ENCODE measurements at places on chromosomes 16 and 17.

- no peak for DNase-seq
Measured at GRCh38 chr17:42485680-42486079, 27.0 kb downstream of the ATP6V0A1 start.

DNA sequence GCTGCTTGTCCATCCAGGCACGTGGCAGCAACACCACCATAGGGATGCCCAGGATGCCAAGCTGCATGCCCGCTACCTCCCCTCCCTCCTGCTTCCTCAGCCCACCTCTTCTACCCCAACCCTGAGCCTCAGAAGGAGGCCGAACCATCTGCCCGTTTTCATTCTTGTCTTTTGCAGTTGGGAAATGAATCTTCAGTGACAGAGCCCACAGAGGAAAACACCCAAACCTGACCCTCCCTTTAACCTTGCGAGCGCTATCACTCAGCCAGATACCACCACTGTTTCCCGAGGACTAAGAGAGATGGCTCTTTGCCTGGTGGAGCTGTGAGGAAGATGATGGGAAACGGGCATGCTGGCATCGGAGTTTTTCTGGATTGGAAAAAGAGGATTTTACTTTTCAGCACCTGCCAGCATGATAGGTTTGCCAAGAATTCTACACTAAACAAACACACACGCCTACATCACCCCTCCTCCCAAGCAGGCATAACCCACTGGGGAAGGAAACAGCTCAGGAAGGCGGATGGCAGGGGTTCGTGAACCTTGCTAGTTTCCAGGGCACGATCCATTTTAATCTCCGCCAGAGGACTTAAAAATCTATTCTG, 457.4 kb downstream of the SLC39A11 start:
- no peak for DNase-seq

DNA sequence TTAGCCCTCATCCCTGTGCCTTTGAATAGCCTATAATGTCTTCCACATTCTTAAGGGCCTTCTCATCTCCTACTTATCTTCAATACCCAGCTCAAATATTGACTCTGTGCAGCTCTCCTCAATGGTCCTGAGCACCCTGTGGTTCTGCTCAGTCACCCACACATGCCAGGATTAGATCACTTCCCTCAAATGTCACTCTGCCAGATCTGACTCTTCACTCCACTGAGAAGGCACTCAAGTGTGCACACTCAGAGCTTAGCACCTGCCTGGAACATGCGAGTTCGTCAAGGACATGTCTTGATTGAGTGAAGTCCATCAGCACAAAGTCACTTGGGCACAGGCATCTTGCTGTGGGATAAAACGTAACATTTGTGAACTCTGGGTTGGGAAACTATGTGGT, 404.8 kb downstream of the CDH13 start:
- DNase-seq, result no peak

DNA sequence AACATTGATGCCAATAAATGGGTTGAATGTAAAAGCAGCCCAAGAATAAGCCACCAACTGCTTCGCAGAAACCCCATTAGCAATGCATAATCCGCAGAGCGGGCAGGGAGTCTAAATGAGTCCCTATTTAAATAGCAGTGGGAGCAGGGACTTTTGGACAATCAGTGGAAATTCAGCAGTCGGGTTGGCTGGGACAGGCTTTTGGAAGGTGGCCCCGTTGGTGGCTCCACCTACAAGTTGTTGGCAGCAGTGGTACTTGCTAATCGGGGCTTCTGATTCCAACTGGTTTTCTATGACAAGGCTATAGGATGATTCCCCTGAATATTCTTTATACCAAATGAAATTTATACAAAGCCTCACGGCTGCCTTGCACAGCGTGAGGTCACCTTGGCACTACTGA, 86.3 kb downstream of the WDR59 start:
- DNase-seq, result no peak

GRCh38 chr17:30952638-30953393, 18.0 kb upstream of the RNF135 start:
- no peak for DNase-seq

DNA sequence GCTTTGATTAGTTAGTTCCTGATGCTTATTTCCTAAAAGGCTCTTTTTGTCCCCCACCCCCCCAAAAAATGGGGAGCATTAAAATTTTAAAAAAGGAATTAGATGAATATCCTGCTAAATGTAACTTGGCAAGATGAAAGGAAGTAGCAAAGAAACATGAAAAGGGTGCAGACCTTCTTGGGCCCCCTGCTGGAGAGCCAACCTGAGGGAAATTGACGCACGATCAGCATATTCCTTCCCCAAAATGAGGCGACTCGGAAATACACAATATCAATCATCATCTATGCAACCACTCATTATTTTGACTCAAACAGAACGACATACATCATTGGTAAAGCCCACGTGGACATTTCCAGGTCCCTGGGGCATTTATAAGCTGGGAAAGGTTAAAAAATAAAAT, 59.7 kb downstream of the GRIN2A start:
- DNase-seq, result no peak

GRCh38 chr17:57536789-57537523, 208.1 kb downstream of the CCDC182 start:
- DNase-seq, result no peak

DNA sequence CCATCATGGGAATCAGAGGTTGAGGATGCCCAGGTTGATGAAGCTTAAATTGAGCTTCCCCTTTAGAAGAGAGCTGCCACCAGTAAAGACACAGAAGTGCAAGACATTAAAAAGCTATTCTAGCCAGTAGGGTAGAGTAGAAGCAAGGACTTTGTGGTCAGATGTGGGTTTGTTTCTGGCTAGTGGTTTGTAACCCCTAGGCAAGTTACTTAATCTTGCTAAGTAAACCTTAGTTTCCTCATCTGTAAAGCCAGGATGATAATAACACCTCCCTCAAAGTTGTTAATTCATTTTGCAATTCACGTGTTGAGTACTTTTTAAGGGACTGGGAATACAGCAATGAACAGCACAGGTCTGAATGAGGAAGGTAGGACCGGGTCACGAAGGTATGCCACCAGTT, 3.6 kb downstream of the SNTB2 start:
- DNase-seq, result no peak

GRCh38 chr17:68771867-68772515, 170.8 kb upstream of the FAM20A start:
- peak; percentile 25 for DNase-seq

- peak; percentile 14 for DNase-seq
Measured at GRCh38 chr17:45729294-45729907, 54.7 kb upstream of the CRHR1 start.

DNA sequence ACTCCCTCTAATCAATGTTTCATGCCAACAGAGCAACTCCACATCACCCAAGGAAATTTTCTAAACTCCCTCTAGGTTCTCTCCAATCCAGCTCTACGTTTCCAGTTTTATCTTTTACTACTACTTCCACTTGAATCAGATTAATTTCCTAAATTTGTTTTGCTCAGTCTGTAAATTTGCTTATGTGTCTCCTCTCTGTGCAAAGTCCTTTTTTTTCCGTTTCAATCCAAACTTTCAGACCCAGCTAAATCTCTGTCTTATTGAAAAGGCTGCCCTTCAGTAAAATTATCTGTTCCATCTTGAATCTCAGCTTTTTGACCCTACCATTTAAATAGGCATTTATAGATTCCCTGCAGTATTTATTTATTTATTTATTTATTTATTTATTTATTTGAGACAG, 61.4 kb upstream of the COX10 start:
- DNase-seq, result no peak

GRCh38 chr16:71645450-71645849, 19.5 kb downstream of the MARVELD3 start:
- no peak for DNase-seq

DNA sequence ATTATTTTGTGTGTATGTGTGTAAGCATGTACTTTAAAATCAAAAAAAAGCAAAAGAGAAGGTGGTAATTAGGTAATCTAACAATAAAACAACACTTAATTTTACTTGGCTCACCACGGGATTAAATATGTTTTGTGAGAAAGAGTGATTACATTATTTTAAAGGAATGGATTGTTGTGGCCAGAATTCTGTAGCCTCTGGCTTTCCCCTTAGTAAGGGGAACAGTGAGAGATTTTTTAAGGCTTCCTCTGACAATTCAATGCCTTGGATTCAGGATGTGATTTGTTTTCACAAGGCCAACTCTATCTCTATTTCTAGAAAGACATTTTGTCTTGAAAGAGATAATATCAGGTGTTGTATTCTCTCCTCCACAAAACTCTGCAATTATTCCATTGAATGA, 560.3 kb upstream of the CDH8 start:
- DNase-seq, result no peak

GRCh38 chr17:6510321-6510977, 45.9 kb downstream of the PITPNM3 start:
- no peak for DNase-seq

DNA sequence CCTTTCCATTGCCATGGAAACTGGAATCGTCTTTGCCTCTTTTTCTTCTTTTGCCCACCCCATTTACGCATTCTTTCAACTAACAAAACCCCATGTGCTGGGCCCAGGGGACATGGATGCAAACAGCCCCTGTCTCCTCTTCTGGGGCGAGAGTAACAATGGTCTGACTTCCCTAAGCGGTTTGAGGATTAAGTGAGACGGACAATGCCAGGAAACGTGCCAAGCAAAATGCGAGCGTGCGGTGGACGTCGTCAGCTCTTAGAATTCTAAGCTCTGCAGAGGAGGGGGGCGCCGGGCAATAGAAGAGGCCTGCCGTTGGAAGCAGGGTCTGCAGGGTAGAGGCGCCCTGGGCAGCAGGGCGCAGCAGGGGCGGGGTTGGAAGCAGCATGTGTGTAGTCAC, 42.4 kb upstream of the JPH3 start:
- no peak for DNase-seq

DNA sequence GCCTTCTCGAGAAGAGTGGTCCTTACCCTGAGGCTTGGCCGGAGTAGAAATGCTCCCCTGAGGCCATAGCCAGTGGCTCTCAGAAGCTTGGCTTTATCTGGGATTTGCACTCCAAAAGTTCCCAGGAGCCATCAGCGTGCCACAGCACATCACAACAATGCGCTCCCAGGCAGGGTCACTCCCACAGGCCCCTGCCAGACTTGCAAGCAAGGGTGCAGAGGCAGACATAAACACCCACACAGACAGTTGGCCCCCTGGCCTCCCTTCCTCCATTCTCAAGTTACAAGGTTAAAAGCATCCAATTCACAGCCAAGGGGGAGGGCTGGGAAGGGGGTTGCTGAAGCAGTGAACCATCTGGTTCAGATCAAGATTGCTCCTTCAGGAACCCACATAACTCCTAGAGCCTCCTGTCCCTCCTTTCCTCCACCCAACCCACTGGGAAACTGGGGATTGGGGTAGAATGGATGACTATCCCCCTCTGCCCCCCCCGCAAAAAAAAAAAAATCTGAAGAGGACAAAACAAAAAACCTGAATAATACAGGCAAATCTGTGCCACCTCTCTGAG, 1.8 kb downstream of the ST3GAL2 start:
- no peak for DNase-seq

DNA sequence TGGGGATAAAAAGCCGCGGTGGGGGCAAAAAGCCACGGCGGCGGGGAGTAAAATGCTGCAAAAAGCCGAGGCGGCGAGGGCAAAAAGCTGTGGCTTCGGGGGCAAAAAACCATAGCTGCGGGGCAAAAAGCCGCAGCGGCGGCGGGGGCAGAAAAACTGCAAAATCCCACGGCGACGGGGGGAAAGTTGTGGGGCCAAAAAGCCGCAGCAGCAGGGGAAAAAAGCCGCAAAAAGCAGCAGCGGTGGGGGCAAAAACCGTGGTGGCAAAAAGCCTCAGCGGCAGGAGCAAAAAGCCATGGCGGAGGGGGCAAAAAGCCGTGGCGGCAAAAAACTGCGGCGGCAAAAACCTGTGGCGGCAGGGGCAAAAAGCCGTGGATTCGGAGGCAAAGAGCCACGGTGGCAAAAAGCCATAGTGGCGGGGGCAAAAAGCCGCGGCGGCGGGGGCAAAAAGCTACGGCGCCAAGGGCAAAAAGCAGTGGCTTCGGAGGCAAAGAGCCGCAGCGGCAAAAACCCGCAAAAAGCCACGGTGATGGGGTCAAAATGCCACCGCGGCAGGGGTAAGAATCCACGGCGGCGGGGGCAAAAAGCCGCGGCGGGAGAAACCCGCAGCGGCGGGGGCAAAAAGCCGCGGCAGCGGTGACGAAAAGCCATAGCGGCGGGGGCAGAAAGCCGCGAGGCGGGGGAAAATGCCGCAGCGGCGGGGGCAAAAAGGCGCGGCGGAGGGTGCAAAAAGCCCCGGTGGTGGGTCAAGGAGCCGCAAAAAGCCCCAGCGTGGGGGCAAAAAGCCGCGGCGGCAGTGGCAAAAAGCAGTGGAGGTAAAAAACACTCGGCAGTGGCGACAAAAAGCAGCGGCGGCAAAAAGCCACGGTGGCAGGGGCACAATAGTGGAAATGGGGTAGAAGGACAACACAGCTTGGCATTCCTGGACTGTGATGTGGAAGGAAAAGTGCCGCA, 192.8 kb downstream of the SHCBP1 start:
- no peak for DNase-seq

GRCh38 chr16:48131201-48131935, 24.4 kb downstream of the ABCC12 start:
- DNase-seq, result no peak

GRCh38 chr16:693766-694165, 3.6 kb upstream of the WDR24 start:
- DNase-seq, result no peak

GRCh38 chr17:81553616-81554181, 1.5 kb upstream of the FAAP100 start:
- DNase-seq, result peak; percentile 49

GRCh38 chr17:81142301-81143199, 22.8 kb upstream of the PVALEF start:
- peak; percentile 71 for DNase-seq

DNA sequence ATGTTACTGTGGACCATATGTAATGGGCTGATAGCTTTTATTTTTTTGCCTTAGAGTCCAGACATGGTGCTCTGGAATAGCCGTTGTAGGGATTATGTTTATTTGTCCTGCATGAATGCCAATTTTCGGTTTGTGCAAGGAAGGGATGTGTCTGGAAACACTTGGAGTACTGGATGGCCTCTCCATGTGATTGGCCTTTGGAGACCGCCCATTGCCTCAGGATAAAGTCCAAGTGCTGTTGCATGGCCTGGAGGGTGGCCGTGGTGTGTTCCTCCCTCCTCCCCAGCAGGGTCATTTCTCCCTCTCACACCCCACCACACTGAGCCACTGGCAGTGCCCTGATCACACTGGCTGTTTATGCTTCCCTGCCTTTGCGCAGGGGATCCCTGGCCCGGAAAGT, 93.9 kb downstream of the MSI2 start:
- DNase-seq, result no peak

- DNase-seq, result no peak
Measured at GRCh38 chr17:63533433-63534077, 10.4 kb downstream of the KCNH6 start.

DNA sequence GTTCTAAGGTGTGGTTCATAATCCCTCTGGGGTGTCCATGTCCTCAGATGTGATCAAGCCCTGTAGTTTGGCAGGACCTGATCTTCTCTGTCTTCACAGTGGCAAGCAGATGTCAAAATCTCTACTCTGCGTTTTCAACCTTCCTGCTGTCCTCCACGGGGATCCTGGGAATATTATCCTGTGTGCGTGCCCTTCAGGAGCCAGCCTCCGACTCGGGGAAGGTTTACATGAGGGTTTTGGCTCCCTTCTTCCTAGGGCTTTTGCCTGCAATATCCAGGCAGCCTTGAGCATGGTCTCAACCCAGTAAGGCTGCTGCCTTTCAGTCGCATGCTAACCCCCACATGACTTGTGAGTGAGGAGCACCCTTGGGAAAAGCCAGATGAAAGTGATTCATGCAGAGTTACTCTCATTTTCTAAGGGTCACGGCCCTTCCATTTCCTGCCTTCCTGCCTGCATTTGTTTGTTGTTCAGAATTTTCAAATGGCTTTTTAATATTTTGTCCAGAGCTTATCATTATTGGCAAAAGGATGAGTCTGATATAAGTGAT, 202.2 kb upstream of the CHMP6 start:
- no peak for DNase-seq

All from NCI-H1092 (cell line).